Activated naive CD4-positive, alpha-beta T cell treated with anti-CD3 and anti-CD28 coated beads, Interleukin-2, amount 50 U/mL, for 72 hours (primary cell): ENCODE measurements at places on chromosomes 1 and 21. TPM values are rescaled to one million over a fixed set of nuclear protein-coding genes. Genes with fewer than 3 reads are reported as not detected.
A peak's percentile ranks its signal among the peaks of the same experiment; 100 is the strongest.

DNA sequence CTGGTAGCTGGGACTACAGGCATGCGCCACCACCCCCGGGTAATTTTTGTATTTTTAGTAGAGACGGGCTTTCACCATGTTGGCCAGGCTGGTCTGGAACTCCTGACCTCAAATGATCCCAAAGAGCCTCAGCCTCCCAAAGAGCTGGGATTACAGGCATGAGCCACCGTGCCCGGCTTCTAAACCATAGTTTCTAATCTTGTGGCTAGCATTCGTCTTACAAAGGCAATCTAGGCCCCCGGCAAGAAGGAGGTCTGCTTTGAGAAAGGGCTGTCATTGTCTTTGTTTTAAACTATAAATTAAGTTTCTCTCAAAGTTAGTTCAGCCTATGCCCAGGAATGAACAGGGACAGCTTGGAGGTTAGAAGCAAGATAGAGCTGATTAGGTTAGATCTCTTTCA lies 10.3 kb upstream of the L1TD1 start:
- no peak for DNase-seq

DNA sequence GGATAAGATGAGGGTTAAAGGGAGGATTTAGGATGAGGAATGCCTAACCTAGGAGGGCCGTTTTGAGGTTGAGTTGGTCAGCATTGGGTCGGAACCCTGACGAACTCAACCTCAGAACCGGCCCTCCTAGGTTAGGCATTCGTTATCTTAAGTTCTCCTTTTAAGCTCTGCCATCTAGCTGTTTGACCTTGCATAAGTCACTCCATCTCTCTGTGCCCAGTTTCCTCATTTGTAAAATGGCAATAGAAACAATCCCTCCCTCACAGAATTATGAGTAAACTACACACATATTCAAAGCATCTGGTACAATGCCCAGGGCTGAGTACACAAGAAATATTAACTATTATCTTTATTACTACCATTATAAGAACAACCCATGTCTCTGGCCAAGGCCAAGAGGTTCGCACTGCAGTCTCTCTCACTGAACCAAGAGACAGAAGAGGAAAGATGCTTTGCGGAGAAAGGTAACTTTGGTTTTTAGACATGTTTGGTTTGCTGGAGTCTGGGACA lies 4.8 kb downstream of the ABCB10 start:
- DNase-seq: no peak

DNA sequence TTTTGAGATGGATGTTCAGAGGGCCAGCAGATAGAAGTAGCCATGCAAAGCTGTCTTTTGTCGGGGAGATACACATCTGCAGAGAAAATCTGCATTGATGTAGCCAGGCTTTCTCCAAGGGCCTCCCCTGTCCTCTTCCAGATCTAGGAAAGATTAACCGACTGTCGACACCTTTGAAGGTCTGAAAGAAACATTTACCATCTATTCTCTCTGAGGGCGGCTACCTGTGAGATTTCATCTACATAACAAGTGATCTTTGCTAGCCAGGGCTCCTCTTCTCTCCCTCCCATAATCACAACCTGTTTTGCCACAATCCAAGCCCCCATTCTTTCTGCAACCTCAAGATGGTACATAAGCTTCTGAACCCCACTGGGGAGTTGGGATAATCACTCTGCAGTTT lies 193.6 kb downstream of the RGS7 start:
- no peak for DNase-seq

GRCh38 chr1:113854234-113854633 lies 17.3 kb downstream of the PTPN22 start:
- no peak for DNase-seq

GRCh38 chr1:153775458-153776327 lies 486 bp downstream of the SLC27A3 start:
- peak; percentile 82 for DNase-seq

- DNase-seq: no peak
Observed at GRCh38 chr21:36661511-36662309, 37.2 kb upstream of the SIM2 start.

- no peak for DNase-seq
Observed at GRCh38 chr1:203467550-203467921, 8.1 kb upstream of the PRELP start.

- no peak for DNase-seq
Observed at GRCh38 chr1:73903092-73903491, 294.9 kb downstream of the LRRIQ3 start.

DNA sequence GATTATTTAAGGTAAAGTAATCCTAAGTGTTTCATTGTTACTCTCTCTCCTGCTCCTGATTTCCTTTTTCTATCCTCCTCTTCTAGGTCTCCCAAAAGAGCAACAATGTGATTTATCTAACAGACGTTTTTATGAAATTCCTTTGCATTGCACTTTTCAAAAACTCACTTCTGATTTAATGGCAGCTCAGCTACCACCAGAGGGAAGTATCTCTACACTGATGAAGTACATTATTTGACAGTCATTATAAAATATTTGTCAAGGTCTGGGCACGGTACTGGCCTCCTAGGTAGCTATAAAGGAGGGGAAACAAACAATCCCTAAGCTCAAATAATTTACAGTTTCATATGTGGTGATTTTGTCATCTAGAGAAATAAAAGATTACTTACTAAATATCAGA lies 15.6 kb downstream of the TMPRSS15 start:
- no peak for DNase-seq

DNA sequence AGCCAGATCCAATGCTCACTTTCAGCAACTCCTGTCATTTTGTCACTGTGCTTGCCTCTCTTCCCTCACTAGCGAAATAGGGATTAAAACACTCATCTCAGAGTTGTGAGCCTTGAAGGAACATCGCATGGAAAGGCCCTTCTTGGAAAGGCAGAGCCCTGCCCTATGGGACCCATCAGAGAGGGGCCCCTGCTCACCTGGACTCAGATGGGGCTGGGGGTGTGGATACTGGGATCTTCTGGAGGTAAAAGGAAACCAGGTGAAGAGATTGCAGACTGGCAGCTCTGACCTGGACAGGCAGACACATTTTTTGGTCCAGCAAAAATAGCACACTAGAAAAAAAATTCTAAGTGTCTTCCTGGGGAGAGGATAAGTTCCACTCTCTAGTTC lies 54.2 kb upstream of the EPS8L3 start:
- DNase-seq: no peak

DNA sequence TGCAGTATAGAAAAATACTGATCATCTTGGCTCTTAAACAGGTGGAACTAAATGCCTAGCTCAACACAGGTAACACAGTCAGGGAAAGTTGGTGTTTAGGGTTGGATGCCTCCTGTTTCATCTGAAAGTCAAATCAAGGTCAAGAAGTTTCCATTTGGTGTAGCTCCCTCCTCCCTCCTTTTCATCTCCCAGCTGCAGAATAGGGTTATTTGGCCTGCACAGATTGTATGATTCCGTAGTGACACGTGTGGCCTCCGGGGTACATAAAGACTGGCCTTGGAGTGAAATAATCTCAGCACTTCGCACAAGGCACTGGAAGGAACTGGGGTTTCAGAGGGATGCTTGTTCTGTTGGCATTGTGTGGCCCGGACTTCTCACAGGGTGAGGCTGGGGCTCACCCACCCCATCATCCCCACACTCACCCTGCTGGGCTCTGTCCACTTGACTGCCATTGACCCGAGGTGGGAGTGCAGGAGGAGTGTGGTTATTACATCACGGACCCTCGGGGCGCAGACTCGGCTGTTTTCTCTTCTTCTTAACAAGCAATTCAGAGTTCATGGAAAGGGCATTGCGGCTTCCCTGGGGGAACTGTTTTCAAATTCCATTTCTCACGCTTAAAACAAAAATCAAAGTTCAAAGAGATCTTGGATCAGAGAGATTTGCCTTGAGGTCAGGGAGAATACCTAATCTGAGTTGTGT lies 18.4 kb downstream of the IGSF5 start:
- DNase-seq: no peak

- no peak for DNase-seq
Observed at GRCh38 chr21:34846601-34847112, 177.9 kb downstream of the CLIC6 start.

GRCh38 chr1:214439352-214440119 lies 111.9 kb downstream of the PTPN14 start:
- DNase-seq: peak; percentile 58

DNA sequence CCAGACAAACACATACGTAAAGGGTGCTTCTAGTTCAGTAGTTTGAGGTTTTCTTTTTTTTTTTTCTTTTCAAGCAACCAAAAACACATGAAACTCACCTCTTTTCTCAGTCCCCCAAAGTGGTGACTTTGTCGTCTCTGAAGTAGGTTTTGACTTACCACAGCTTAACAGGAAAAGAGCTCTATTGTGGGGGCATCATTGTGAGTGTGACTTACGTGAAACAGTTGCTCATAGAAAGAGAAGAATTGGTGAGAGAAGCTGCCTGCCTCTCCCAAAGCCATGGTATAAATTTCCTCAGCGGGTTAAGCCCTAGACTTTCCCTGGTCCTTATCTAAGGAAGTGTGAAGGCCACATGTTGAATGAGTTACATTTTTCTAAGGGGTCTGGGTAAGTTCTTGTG lies 11.9 kb downstream of the FASLG start:
- DNase-seq: peak; percentile 53

SELE gene
- total RNA-seq: not detected

NR1I3 gene
- not detected for total RNA-seq

ACKR1 gene
- not detected for total RNA-seq
